DND-41 (cell line): ENCODE measurements at places on chromosomes 12 and 14.
A peak's percentile ranks its signal among the peaks of the same experiment; 100 is the strongest.

- DNase-seq: no peak
Observed at GRCh38 chr14:55274146-55274545, 2.9 kb downstream of the FBXO34 start.

DNA sequence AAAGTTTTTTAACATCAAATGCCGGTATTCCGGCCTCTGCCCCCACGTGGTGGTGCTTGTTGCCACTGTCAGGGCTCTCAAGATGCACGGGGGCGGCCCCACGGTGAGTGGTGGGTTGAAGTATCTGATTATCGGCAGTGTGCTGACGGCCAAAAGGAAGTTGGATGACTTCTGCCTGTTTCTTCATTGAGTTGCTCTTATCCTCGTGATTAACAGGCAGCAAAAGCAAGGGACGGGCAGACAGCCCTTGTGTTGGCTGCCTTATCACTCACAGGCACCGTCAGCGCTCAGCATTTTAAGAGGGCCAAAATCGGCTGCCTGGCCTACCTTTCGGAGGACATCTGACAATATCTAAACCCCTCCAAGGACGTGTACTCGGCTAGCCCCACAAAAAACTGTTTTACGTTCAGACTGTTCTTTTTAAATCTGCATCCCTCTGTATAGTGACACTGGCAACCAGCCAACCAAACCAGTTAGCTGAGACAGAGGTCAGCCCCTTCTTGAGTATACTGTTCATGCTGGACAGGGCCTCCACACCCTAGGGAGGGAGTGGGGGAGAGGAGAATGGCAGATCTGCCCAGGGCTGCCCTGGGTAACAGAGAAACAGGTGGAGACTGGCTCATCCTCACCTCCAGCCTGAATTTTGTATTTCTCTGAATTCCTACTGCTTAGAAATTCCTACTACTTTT, 22.9 kb upstream of the AKAP5 start:
- DNase-seq: no peak

DNA sequence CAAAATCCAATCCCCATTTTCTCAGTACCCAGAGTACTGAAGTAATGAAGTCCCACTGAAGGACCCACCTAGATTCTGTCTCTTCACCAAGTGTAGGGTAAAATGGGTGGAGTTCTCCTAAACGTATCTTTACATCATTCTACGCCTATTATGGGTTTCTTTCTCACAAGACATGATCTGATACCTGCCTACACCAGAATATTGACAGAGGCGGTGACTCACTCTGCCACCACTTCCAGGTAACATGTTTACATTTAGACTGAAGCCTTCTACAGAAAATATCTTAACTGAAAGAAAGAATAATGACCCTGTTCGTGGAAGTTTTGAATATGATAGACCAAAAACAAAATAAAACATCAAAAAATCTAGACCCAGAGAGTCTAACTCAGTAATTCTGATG, 89.8 kb downstream of the BTG1 start:
- no peak for DNase-seq

DNA sequence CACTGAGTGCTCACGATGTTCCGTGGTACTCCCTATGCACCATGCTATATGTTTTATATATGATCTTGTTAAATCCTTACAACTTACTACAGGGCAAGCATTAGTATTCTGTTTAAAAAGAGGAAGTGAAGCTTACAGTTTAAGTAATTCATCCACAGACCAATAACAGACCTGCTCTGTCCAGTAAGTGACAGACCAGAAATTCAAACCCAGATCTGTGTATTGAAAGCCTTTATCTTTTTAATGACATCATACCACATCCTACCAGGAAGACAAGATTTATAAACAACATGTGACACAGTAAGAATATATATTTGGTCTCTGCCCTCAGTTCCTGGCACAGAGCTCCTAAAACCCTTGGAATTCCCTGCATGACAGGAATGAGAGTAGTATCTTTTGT, 206.5 kb downstream of the STXBP6 start:
- no peak for DNase-seq

GRCh38 chr12:132170637-132171292, 26.5 kb downstream of the NOC4L start:
- DNase-seq: no peak

- DNase-seq: no peak
Observed at GRCh38 chr12:50257236-50258166, 25.8 kb downstream of the LIMA1 start.

GRCh38 chr12:68121143-68121542, 38.4 kb downstream of the IFNG start:
- no peak for DNase-seq

- DNase-seq: no peak
Observed at GRCh38 chr12:113853491-113853890, 112.6 kb downstream of the RBM19 start.

DNA sequence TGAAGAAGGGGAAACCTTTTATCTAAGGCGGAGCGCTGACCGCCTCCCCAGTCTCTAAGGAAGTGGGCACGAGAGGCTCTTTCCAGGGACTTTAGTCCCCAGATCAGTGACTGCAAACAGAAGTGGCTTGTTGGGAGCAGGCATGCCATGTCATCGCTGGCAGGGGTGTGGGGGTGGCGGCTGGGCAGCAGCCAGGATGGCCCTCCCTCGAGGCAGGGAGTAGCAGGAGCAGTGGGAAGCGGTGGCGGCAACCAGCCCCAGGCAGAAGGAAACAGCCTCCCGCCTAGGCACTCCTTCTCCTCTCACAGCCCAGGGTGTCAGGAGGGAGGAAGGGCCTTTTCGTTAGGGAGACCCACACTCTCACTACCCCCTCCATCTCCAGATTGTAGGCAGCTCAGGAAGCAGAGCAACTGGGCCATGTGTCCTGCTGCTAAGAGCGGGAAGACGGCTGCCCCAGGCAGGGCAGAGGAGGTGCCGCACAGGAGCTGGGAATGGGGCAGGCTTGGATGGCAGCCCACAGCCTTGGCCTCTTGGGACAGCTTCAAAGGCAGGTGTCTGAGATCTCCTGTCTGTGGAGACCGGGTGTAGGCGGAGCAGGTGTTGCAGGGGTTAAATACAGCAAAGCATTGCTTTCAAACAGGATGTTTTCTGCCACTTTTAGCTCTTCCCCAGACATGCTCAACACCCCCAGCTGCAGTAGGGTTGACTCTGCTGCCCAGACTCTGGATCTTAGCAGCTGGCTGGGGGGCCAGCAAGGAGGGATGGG, 21.8 kb downstream of the VDR start:
- DNase-seq: no peak

DNA sequence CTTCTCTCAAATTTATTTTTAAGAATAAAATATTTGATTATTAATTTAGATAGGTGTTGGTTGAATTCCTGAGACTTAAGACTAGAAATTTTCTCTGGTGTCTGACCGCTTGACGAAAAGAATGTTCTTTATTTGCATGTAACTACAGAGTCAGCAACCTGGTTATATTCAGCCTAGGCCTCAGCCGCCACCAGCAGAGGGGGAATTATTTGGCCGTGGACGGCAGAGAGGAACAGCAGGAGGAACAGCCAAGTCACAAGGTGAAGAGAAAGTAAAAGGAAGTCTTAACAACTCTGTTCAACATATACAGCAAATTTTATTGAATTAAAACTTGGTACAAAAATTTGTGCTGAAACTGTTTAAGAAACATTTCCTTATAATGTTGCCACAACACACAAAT, 5.2 kb downstream of the PIWIL1 start:
- DNase-seq: no peak

DNA sequence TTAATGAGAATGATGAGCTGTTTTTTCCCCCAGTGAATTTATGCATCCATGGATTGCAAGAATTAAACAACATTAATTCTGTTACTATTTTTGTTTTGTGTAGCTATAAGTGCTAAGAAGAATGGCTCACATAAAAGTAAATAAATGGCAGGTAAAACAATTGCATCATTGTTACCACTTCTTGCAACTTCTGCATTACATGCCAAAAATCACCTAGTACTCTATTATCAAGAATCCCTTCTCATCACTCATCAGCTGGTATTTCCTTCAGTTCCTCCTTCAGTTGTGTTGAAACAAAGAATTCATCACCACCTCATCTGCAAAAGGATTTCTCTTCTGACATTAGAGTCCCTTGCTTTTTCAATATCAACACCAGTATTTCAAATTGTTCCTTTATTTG, 773 bp downstream of the A2M start:
- DNase-seq: no peak

DNA sequence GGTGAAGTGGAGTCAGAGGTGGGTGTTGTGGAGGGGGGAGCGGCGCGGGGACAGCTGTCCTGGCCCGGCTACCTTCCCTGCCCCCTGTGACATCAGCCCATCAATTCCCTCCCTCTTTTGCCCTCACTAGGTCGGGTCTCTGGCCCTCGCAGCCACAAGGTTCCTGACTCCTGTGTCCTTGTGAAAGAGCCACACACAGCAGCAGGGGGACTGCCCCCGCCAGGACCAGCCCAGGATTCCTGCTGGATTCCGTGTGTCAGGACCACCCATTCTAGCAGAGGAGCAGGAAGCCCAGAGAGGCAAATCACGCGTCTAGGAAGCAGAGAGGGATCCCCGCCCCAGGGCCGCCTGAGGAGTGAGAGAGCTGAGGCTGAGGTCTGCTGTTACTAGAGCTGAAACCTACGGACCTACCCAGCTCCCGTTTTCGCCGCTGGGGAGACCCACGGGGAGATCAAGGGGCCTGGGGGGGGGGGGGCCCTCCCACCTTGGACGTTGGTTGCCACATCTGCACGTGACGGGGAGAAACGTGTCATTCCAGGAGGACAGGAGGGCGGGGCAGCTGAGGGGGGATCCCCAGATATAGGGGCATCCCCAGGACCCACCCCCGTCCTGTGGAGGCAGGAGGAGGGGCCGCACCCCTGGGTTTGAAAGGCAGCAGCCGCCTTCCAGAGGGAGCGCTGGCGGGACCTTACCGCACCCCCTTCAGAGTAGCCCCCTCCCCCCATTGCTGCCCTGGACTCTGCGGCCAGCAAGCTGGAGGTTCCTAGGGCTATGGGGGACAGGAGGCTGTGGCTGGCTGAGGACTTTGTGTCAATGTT, 12.5 kb upstream of the INF2 start:
- DNase-seq: no peak

DNA sequence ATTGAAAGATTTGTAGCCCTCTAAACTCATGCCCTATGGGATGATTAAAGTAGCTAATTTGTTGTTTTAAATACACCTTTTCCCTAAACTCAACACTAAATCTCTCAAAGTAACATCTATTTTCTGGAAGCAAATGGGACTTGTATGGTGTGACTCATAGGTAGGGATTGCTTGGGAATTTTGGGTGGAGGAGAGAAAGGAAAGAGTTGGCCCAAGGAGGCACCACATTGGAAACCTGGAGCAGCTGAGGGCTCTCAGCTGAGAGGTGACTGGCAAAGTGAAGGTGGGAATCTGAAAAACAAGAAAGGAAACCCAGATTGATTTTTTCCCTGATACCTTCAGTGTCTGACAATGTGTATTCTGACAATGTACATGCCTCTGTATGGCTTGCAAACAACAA, 114.8 kb upstream of the PRICKLE1 start:
- DNase-seq: no peak

- DNase-seq: no peak
Observed at GRCh38 chr14:67432050-67432564, 20.1 kb upstream of the PLEK2 start.

GRCh38 chr12:67632005-67632404, 16.5 kb upstream of the DYRK2 start:
- DNase-seq: no peak

DNA sequence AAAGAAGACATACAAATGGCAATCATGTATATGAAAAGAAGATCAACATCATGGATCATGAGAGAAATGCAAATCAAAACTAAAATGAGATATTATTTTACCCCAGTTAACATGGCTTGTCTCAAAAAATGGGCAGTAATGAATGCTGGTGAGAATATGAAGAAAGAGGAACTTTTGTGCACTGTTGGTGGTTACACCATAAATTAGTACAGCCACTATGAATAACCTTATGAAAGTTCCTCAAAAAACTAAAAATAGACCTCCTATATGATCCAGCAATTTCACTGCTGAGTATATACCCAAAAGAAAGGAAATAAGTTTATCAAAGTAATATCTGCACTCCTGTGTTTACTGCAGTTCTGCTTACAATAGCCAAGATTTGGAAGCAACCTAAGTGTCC, 151.7 kb downstream of the PDZRN4 start:
- no peak for DNase-seq

- no peak for DNase-seq
Observed at GRCh38 chr14:104406831-104407230, 172.7 kb upstream of the C14orf180 start.

DNA sequence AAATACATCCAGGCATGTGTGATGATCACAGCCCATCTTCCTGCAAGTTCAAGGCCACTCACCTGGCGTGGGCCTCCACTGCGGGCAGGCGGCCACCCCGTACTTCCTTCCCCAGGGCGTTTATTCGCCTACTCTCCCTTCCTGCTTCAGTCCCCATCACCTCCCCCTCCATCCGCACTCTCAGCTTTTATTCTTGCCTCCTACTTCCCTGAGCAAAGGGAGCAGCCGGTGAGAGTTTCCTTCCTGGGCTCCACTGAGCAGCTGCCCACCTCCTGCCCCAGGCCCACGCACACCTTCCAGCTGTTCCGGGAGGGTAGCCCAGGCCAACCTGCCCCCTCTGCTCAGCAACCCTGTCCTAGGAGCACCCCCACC, 4.1 kb downstream of the CYP46A1 start:
- DNase-seq: no peak

- peak; percentile 49 for DNase-seq
Observed at GRCh38 chr12:7934889-7935492, 996 bp downstream of the SLC2A3 start.

DNA sequence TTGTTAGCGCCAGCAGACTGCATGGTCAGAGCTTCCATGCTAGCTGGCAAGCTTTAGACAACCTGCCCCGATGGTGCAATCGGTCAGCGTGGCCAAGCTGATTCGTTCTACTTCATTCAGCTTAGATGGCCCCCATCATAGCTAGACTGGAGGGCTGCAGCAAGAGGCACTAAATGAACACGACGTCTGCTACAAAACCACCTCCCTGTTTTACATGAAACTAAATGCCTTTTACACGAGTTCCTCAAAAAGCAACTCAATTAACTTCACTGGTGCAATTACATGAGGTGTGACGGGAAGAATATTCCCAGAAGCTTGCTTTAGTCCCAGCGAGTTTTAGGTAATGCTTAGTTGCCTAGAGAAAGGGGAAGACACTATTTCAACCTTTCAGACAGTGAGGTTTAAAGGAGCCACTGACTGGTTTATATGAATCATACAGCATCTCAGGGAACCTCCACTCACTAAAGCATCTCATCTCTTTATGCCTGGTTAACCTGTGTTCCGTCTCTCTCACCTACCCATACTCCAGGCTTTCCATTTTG, 8.4 kb downstream of the NIN start:
- no peak for DNase-seq

DNA sequence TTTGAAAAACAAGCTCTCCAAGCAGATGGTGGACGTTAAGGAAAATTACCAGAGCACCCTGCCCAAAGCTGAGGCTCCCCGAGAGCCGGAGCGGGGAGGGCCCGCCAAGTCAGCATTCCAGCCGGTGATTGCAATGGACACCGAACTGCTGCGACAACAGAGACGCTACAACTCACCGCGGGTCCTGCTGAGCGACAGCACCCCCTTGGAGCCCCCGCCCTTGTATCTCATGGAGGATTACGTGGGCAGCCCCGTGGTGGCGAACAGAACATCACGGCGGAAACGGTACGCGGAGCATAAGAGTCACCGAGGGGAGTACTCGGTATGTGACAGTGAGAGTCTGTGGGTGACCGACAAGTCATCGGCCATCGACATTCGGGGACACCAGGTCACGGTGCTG, 62.4 kb downstream of the NTF3 start:
- no peak for DNase-seq

- no peak for DNase-seq
Observed at GRCh38 chr12:7787574-7788293, 1.5 kb upstream of the NANOG start.
